Glutamatergic neuron (in vitro differentiated cells): ENCODE measurements at places on chromosomes 11 and 22. TPM values are rescaled to one million over a fixed set of nuclear protein-coding genes. Genes with fewer than 3 reads are reported as not detected.

DNA sequence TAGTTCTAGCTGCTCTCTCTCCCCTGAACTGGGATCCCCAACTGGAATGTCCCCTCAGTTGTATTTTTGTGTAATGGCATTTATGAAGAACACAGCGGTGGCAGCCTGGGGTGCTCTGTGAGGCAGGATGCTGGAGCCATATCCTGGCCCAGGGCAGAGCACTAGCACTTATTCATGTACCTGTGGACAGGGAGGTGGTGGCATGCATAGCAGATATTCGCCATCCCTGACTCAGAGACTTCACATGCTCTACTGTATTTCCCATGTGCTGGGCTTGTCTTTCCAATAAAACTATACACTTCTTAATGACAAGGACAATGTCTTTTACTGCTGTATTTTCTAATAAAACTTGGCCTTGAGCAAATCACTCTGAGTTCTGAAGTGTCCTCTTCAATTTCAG lies 125.3 kb downstream of the ADAMTS15 start:
- DNase-seq = no peak

MOGAT2 gene
- total RNA-seq = not detected

GRCh38 chr11:93849201-93849600 lies 1.2 kb downstream of the VSTM5 start:
- no peak for DNase-seq

GRCh38 chr22:46829117-46829891 lies 66.9 kb downstream of the TBC1D22A start:
- no peak for DNase-seq

NRIP3 gene
- 2.7 TPM for total RNA-seq

DNA sequence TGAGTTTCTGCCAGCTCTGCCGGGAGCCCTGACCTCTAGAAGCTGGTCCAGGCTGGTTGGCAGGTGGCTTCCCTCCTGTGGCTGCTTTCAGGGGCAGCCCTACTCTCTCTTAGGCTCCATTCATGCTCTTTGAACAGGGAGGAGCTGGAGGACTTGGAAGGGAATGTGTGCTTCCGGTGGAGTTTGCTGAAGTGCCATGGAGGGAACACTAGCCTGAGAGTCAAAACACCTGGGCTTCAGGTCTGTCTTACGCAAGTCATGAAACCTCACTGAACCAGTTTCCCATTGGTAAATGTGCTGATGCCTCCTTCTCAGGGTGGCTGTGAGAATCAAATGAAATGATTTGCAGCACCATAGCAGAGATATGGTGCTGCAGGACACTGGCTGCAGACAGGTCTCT lies 224.5 kb downstream of the KIRREL3 start:
- DNase-seq = no peak

DNA sequence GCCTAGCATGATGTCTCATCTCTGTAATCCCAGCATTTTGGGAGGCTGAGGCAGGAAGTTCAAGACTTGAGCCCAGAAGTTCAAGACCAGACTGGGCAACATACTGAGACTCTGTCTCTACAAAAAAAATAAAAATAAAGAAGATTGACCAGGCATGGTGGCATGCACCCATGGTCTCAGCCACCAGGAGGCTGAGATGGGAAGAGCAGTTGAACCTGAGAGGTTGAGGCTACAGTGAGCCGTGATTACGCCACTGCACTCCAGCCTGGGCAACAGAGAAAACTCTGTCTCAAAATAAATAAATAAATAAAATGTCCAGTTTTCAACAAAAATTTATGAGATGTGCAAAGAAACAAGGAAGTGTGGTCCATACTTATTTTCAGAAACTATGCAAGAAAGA lies 28.3 kb downstream of the EFCAB6 start:
- DNase-seq = no peak
